ENCODE measurements at places on chromosomes 6 and 20.

- no peak for DNase-seq
Measured at GRCh38 chr6:56204134-56204533, 43.2 kb downstream of the COL21A1 start.

GRCh38 chr20:41300886-41301285 lies 16.6 kb downstream of the ZHX3 start:
- no peak for DNase-seq

DNA sequence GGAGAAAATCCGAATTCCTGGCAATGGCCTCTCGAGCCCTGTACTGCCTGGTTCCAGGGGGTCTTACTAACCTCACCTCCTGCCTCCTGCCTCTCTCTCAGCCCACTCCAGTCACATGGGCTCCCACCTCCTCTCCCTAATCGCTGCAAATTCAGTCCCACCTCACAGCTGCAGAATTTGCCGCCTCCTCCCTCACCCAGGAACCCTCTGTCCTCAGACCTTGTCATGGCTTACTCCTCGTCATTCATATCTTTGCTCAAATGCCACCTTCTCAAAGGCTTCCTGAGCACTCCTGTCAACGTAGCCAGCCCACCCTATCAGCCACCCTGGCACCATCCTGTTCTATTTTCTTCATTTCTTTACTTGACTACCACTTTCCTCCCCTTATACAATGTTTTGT lies 89.0 kb downstream of the SLC2A10 start:
- no peak for DNase-seq

GRCh38 chr6:408599-409102 lies 17.1 kb downstream of the IRF4 start:
- DNase-seq, result no peak

- no peak for DNase-seq
Measured at GRCh38 chr6:75693534-75693933, 55.5 kb upstream of the MYO6 start.

GRCh38 chr6:36095497-36096391 lies 34.6 kb upstream of the MAPK13 start:
- DNase-seq, result no peak

DNA sequence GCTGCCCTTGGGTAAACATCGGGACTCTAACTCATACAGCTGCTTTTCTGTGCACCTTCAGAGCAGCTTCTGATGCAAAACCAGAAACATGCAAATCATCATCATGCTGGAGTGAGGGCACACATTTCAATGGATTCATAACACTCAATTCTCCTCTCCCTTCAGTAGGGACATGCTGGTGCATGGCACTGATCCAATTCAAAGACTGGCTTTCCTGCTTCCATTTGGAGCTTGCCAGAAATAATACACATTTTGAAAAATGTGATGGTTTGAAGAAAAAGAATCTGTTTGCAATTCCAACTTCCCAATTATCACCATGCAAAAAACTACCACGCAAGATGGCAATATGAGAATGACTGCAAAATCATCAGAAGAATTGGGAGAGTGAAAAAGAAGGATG lies 65.2 kb upstream of the PDE10A start:
- no peak for DNase-seq

DNA sequence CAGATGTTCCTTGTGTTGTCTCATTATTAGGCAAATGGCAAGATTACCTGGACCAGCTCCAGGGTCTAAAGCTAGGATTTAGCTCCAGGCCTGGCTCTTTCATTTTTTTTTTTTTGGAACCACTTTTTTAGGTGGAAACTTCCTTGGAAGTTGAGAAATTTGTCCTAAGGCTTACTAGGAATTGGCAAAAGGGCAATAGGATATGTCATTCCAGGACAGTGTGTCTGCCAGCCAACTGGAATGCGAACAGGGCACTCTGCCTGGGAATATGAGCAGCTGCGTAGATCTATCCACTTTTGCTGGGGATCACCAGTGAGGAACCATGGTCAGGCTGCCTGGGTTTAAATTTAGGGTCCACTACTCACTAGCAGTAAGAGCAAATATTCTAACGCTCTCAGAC lies 304.0 kb downstream of the TSHZ2 start:
- DNase-seq, result no peak

- no peak for DNase-seq
Measured at GRCh38 chr6:47202644-47203205, 107.0 kb downstream of the TNFRSF21 start.

All from stimulated activated CD4-positive, alpha-beta T cell treated with anti-CD3 and anti-CD28 coated beads, Interleukin-15, amount 100 ng/mL, for 1 hour (primary cell).